ENCODE measurements at places on chromosomes 2 and 18. TPM values are rescaled to one million over a fixed set of nuclear protein-coding genes. Genes with fewer than 3 reads are reported as not detected.

ALKAL2 gene
- total RNA-seq, result not detected

ADNP2 gene
- 13.8 TPM for total RNA-seq

ACTG2 gene
- total RNA-seq, result not detected

GAL3ST2 gene
- 3.9 TPM for total RNA-seq

AQP12A gene
- not detected for total RNA-seq

SIX3 gene
- total RNA-seq, result 1.4 TPM

AGXT gene
- not detected for total RNA-seq

- DNase-seq, result no peak
Observed at GRCh38 chr2:90207454-90208058, 1516.1 kb downstream of the RPIA start.

DNA sequence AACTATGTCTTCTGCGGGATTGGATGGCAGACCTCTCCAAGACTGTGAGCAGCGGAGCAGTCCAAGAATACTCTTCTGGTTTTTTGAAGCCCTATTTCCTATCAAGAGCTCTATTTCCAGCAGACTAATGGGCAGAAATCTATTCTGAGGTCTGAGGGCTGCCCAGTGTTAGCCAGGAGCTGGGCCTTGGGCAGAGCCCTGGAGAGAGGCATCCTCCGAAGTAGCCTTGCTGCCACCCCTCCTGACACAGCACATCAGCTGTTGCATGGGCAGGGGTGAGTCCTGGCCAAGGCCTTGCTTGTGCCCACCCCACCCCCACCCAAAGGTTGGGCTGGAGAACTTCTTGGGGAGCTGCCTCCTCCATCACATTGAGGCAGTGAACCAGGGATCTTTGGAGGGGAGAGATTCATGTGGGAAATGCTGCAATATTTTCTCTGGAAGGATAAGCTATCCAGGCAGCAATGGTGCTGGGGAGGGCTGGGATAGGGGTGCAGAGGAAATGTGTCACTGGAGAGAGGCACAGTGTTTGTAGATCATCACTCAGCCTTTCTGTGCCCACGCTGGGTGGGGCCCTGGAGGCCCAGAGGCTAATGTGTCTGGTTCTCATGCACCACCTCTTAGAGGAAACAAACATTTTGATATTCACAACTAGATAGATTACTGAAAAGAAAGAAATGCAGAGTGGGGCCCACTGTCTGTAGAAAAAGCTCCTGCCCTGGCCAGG, 104.7 kb downstream of the VSNL1 start:
- DNase-seq, result no peak

DNA sequence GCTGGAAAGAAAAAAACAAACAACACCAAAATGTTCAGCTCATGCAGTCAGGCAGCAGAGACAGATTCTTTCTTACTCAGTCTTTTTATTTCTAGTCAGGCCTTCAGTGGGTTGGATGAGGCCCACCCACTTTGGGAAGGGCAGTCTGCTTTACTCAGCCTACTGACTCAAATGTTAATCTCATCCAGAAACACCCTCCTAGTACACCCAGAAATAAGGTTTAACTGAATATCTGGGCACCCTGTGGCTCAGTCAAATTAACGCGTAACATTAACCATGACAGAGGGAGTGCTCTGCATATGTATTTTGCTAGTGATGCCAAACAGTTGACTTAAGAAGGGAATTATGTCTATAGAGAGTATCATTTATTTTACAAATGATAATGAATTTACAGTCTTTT, 401.6 kb downstream of the PARD3B start:
- DNase-seq, result no peak

GRCh38 chr2:71538656-71539265, 85.4 kb downstream of the DYSF start:
- no peak for DNase-seq

GRCh38 chr2:176931588-176932563, 280.7 kb upstream of the HNRNPA3 start:
- DNase-seq, result peak; percentile 49

- DNase-seq, result no peak
Observed at GRCh38 chr18:41700416-41700815, 254.6 kb upstream of the PIK3C3 start.

- no peak for DNase-seq
Observed at GRCh38 chr2:85889627-85890281, 964 bp upstream of the ST3GAL5 start.

- DNase-seq, result no peak
Observed at GRCh38 chr2:239308661-239309397, 92.0 kb downstream of the HDAC4 start.

DNA sequence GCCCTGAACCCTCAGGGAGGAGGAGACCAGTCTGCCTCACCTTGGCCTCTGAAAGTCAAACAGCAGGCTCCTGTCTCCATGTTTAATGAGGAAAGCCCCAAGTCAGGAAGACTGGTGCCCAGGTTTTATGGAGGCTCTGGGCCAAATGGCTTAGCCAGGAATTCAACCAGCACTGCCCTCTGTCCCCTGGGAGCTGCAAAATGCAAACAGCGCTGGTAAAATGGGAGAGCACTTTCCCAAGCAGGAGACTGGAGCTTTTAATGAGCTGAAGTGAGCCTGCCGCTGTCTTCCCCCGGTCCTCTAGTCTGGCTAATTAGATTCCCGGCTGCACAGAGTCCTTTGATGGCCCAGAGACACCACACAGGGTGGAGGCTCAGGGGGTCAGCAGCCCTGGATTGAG, 276.0 kb upstream of the TRIB2 start:
- no peak for DNase-seq

DNA sequence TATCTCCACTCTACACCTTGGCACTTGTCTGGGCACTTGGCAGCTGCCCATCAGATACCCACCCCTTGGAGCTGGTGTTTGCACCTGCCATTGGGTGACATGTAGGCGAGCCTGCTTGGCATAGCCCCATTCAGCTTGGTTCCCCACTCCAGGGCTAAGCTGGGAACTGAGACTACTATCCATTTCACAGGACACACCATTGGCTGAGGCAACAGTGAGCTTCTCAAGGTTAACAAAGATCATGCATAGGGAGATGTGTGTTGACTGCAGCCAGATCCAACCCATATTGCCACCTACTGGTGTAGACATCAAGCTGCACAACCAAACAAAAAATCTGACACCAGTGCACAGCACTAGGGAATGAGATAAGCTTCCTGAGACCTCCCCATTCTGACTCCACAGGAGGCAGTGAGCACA, 1389.8 kb upstream of the TMEFF2 start:
- no peak for DNase-seq

Data from PC-9 (cell line).